Stimulated activated CD4-positive, alpha-beta T cell treated with anti-CD3 and anti-CD28 coated beads, Interleukin-15, amount 100 ng/mL, for 1 hour (primary cell): ENCODE measurements at places on chromosomes 5 and 9.

GRCh38 chr9:93684806-93685543 is 108.6 kb downstream of the PHF2 start:
- no peak for DNase-seq

DNA sequence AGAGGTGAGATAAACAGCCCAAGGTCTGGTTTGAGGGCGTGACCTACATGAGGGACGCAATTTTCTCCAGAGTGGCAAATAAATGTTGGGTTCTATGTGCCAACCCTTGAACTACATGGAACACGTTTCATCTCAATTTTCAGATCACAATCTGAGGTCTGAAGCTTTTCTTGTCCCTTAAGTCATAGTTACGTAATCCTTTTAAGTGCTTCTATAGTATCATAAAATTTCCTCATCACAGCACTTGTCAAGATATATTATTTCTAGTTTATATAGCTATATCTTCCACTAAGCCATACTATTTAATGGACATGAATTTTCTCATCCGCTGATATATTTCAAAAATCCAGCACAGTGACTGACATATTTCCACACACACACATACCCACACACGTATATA is 53.1 kb upstream of the GRIN3A start:
- no peak for DNase-seq

GRCh38 chr9:136157477-136158265 is 39.0 kb upstream of the TMEM250 start:
- no peak for DNase-seq

DNA sequence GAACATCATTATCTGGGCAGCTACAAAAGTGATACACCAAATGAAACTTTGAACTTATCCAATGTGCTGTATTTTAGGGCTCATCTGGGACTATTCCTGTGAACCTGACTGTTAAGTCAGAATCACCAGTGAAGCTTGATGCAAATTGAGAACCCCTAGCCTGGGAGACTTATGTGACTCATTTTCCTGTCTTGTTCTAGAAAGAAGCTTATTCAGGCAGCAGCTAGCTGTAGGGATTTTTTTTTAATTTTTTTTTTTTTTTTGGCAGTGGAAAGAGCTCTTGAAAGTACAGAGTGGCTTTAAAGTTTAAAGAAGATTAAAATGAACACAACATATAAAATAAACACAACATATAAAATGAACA is 81.1 kb upstream of the TNFAIP8 start:
- DNase-seq: no peak

- no peak for DNase-seq
Observed at GRCh38 chr5:80031109-80031508, 4.0 kb upstream of the THBS4 start.

DNA sequence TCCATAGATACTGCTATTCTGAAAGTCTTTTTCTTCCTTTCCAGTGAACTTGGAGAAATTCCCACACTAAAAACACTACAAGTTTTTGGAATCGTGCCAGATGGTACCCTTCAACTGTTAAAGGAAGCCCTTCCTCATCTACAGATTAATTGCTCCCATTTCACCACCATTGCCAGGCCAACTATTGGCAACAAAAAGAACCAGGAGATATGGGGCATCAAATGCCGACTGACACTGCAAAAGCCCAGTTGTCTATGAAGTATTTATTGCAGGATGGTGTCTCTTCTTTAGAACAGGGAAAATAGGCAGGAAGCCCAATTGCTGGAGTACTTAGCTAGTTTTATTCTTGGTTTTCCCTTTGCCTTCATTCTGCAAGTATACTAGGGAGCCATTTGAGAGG is 29.9 kb downstream of the SKP2 start:
- no peak for DNase-seq

DNA sequence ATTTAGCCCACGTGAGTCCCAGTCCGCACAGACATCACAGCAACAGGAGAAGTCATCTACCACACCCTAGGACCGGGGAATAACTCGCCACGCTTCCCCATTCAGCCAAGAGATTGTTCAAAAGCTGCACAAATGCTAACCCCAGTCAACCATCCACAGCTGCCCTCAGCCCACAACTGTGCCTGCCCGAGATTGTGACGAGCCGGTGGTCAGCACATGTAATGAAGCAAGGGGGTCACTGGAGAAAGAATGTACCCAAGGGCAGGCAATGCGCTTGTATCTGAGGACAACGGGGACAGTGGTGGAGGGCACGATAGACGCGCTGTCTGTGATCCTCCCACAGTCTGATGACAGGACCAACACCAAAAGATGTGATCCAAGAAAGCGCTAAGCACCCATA is 67.8 kb downstream of the COL23A1 start:
- no peak for DNase-seq

- no peak for DNase-seq
Observed at GRCh38 chr9:136717399-136717798, 5.0 kb downstream of the DIPK1B start.

GRCh38 chr9:36748322-36748899 is 175.7 kb downstream of the MELK start:
- DNase-seq: no peak

- no peak for DNase-seq
Observed at GRCh38 chr5:142357469-142358090, 32.8 kb upstream of the SPRY4 start.

- DNase-seq: no peak
Observed at GRCh38 chr5:133222040-133222439, 170.2 kb downstream of the HSPA4 start.

GRCh38 chr5:127962491-127962890 is 121.1 kb upstream of the SLC12A2 start:
- no peak for DNase-seq

GRCh38 chr5:168943091-168943884 is 357.7 kb downstream of the SLIT3 start:
- DNase-seq: no peak

GRCh38 chr5:58972301-58972700 is 389.4 kb downstream of the RAB3C start:
- no peak for DNase-seq

DNA sequence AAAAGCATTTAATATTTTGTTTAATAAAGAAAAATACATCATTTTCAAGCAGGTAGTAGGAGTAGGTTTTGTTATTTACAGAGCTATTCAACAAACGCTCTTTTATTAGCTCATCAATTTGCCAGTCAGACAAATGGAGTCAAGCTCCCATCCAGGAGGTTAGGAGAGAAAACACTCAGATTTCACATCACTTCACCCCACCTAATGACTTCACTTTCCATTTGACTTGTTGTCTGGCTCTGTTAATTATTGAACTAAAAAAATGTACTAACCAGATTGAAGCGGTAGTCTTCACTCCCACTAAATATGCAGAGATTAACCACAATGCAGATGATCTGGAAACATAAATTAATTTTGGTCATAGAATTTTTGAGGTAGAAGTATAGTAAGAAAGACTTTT is 193.6 kb upstream of the VCAN start:
- no peak for DNase-seq

DNA sequence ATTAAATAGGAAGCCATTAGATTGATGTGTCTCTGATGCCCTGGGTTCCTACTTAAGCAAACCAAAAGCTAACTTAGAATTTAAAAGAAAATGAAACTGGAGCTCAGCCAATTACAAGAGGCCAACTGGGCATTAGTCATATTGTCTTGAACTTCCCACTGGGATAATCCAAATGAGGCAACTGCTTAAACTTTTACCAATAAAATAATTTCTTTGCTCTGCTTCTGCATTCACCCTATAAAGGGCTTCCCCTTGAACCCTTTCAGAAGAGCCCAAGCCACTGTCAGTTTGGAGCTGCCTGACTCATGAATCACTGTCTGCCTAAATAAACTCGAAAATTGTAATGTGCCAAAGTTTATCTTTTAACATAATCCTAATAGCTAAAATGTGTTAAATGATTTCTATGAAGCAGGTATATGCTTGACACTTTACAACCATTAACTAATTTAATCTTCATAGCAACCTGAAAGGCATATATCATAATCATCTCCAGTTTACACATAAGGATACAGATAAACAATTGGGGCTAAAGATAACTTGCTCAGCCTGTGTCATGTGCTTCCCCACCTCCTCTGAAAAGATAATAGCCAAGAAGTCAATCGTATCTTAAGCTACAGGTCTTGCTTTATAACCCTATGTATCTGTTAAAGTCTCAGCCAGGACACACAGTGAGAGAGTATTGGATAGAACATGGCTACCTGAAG is 11.5 kb downstream of the GPR150 start:
- no peak for DNase-seq

DNA sequence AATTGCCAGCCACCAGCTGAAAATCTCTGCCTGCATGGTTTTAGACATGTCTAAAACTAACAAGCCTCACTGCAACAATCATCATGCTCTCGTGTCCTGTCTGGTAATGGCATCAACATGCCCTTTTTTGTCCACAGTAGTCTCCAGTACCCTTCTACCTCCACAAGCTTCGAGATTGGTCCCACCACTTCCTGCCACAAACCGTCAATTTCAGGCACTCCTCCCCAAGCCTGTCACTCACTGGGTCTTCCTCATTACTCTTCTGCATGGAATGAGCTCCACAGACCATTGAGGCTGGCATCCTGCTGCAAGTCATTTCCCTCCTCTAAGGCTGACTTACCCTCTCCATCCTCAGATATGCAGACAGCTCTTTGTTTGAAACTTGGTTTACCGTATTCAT is 9.0 kb downstream of the LPAR1 start:
- no peak for DNase-seq

GRCh38 chr9:81601639-81602623 is 87.4 kb downstream of the TLE1 start:
- DNase-seq: no peak

DNA sequence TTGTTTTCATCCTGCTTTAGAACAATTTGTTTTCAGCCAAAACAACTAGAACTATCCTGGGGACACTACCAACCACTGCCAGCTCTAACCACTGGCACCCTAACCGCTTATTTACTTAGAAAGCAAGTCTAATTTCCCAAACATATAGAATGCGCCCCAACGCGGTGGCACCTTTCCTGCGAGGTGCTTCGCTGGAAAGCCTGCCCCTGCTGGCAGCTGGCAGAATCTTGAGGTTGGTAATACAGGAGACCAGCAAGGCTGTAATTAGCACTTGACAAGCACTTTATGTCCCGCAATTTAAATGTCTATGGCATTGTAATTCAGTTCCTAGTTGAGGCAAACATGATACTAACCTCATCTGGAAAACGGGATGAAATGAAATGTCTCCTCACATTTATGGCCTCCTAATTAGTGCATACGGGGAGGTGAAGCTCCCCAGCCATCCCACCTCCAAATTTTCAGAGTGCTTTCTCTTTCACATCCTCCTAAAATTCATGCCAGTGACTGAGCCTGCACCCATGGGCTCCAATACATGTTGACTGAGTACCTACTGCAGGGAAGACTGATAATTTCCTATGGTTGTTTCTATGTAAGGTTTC is 30.4 kb downstream of the GABBR2 start:
- DNase-seq: no peak

GRCh38 chr5:56757077-56757476 is 58.3 kb upstream of the MAP3K1 start:
- DNase-seq: no peak

DNA sequence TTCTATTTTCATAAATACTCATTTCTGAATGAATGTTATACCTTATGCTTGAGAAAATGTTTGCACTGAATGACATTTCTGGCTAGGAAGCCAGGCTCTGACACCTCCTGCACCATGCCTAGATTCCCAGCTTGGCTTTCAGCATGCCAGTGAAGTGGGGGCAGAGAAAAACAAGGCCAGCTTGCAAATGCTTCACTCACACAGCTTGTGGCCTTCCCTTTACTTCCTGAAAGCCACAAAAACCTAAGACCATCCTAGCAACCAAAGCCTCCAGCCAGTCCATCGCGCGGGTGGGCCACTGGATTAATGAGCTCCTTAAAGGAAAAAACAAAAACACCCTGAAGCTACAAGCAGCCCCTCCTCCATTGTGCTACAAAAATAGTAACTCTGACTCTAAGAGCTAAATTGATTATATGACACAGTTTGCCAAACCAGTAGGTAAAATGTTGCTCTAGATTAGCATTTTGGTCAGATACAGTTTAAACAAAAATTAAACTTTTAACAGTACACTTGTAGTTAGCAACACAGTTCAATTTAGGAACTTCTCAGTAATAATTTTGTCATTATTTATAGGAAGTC is 159.9 kb downstream of the TSSK1B start:
- DNase-seq: no peak

DNA sequence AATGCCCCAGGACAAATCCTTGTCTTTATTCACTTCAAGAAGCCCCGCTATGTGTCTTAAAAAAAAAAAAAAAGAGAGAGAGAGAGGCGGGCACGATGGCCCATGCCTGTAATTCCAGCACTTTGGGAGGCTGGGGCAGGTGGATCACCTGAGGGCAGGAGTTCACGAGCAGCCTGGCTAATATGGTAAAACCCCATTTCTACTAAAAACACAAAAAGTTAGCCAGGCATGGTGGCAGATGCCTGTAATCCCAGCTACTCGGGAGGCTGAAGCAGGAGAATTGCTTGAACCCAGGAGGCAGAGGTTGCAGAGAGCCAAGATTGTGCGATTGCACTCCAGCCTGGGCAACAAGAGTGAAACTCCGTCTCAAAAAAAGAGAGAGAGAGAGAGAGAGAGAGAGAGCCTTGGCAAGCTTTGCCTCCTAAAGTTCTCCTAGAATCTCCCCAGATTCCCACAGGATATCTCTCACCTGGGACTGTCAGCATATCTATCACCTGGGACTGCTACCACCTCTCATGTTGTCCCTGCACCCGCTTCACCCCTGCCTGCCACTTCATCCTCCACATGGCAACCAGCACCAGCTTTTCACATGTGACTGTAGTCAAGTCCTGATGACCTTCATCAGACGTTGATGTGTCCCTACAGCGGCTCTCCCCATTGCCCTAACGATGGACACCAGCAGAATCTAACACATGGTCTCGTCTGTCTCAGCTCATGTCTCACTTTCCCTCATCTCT is 5.8 kb downstream of the ITK start:
- no peak for DNase-seq

GRCh38 chr5:152052470-152052869 is 127.8 kb upstream of the GLRA1 start:
- no peak for DNase-seq

GRCh38 chr9:134500931-134501760 is 140.5 kb upstream of the COL5A1 start:
- DNase-seq: no peak

DNA sequence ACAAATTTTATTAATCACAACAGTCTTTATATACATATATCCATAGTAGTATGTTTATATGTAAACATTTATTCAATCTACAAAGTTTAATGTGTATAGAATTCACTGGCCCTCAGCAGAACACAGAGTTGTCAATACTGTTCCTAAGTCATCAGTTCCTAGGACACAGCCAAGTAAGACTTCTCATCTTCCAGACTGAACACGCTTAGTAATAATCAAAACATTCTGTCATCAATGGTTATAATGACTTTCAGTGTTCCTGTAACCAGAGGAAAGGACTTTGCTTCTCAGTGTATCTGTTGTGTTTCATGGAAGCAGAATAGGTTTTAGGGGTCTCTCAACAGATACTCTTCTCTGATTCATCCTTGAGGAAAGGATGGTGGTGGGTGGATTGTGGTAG is 82.2 kb downstream of the SMIM23 start:
- no peak for DNase-seq

DNA sequence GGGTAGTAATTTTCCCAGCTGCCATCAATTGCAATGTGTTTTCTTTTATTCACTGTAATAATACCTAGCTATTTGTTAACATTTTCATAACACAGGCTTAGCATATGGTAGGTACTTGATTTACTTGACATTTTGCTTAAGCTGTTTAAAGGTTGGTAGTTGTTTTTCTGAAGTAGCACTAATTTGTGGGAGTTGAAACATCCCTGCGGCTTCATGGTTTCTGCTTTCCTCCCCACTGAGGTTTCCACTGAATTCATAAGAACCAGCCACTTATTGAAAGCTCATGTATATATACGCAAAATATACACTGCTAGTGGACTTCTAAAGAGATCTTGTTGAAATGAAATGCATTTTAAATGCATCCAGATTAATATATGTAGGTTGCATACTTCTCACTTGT is 559.9 kb downstream of the TLE4 start:
- no peak for DNase-seq
